Activated B cell treated with CpG ODN at 0.5 μM for 24 hours (primary cell): ENCODE measurements at places on chromosomes 16 and 17. TPM values are rescaled to one million over a fixed set of nuclear protein-coding genes. Genes with fewer than 3 reads are reported as not detected.
A peak's percentile ranks its signal among the peaks of the same experiment; 100 is the strongest.

DNA sequence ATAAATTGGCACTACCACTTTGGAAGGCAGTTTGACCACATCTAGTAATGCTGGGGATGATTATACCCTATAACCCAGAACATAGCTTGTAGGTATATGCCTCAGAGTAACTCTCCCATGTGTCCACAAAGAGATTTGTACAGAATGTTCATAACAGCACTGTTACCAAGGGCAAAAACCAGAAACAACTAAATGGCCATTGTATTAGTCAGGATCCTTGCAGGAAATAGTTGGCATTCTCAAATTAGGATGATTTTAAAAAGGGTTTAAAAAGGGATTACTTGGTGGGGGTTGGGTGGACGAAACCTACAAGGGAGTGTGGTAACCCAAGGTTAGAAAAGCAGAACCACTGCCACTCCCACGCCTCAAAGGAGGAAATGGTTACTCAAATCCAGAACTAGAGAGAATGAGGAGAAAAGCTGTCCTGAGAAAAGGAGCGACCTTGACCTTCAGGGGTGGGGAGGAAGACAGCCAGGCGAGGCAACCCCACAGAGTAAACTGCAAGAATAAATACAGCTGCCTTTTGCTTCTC is 2.1 kb downstream of the CPPED1 start:
- DNase-seq, result no peak

The HASPIN gene
- total RNA-seq, result 6.4 and 6.7 TPM in 2 replicates

The SLC47A1 gene
- 0.11 and 0.44 TPM in 2 replicates for total RNA-seq

GRCh38 chr17:50440838-50441829 is 15.1 kb downstream of the ACSF2 start:
- no peak for DNase-seq

The KRTAP16-1 gene
- total RNA-seq, result not detected in 2 replicates

The OTOA gene
- 0.42 and 0.60 TPM in 2 replicates for total RNA-seq

DNA sequence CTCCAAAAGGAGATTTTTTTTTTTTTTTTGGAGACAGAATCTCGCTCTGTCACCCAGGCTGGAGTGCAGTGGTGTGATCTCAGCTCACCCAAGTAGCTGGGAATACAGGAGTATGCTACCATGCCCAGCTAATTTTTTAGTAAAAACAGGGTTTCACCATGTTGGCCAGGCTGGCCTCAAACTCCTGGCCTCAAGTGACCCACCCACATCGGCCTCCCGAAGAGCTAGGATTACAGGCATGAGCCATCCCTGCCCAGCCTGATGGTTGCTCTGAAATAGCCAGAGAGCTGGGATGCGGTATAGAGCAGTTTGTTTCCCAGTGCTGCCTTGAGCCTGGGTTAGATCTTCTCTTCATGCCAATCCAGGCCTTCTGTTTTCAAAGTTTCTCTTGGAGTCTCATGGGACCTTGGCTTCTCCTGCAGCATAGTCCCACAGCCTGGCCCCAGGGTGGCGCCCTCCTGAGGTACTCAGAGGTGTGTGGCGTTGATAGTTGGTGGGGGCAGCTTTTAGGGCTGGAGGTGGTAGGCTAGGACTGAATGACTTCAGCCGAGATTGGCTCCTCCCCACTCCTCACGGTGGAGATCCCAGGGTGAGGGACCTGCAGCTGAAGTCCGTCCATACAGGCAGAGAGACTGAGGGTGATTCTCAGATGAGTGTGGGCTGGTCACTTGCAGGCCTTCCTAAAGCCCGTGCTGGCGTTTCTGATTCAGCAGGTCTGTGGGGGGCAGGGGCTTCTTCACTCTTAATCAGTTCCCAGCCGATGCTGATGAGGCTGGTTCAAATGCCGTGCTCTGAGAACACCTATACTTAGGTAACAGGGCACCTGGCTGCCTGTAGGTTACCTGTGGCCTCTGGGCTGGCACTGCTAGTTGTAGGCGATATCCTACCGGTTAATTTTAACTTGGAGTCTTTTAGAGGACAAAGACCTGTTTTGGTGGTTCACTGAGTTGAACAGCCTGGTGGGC is 52.0 kb downstream of the TNFRSF13B start:
- no peak for DNase-seq

DNA sequence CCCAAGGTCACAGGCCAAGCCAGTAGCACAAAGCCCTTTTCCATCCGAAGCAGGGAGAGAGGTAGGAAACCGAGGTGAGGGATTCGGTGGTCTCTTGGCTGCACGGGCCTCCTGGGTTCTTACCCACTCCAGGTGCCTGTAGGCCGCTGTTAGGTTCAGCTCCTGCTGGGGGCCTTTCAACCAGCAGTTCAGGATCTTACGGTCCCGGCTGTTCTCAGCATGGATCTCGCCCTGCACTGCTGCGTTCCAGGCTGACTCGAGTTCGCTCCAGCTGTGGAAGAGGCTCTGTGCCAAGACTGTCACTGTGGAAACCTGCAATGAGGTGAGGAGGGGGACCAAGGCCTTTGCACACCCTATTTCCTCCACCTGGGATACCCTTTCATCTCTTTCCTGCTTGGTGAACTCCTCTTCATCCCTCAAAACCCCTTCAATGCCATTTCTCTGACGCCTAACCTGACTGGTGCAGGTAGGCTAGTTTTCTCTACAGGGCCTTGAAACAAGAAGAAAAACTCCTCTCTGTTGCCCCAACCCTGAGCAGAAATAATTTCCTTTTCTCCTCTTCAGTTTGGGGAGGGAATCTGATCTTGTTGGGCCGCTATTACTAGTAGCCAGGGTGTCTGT is 103.6 kb downstream of the RMI2 start:
- DNase-seq, result no peak

DNA sequence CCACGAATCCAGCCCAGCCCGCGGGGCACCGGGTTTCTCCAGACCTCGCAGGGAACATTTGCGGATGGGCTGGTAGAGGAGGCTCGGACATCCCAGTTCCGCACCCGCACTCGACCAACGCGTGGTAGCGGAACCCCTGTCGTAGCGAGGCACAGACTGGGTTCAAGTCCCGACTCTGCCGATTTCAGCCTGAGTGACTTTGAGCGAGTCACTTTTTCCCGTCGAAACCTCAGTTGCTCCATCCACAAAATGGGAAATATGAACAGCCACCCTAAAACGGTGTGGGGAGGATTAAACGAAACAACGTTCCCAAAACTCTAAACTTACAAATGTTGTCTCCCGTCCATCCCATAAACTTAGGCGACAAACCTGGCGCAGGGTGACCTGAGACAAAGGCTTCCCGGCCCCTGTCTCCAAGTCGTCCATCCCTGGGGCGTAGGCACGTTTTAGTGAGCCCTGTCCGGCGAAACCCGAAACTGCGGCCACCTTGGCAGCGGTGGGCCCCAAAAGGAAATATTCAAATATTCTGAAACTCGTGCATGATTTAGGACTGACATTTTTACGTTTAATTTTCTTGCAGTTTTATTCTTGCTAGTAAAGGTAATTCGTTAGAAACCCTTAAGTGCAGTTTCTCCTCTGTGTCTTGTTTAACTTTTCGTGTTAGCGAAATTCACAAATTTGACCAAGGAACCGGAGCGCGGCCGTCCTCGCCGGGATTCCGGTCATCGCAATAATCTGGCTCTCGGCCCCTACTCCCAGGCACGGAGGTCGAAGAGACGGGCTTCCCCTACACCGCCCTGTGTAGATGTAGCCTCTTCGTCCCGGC is 1.9 kb upstream of the MLLT6 start:
- DNase-seq, result peak; percentile 31

GRCh38 chr16:14338236-14338635 is 267.1 kb downstream of the MRTFB start:
- no peak for DNase-seq

The EFNB3 gene
- not detected in 2 replicates for total RNA-seq

The KRTAP4-3 gene
- not detected in 2 replicates for total RNA-seq

GRCh38 chr16:88744577-88745521 is 38.5 kb downstream of the CTU2 start:
- no peak for DNase-seq

DNA sequence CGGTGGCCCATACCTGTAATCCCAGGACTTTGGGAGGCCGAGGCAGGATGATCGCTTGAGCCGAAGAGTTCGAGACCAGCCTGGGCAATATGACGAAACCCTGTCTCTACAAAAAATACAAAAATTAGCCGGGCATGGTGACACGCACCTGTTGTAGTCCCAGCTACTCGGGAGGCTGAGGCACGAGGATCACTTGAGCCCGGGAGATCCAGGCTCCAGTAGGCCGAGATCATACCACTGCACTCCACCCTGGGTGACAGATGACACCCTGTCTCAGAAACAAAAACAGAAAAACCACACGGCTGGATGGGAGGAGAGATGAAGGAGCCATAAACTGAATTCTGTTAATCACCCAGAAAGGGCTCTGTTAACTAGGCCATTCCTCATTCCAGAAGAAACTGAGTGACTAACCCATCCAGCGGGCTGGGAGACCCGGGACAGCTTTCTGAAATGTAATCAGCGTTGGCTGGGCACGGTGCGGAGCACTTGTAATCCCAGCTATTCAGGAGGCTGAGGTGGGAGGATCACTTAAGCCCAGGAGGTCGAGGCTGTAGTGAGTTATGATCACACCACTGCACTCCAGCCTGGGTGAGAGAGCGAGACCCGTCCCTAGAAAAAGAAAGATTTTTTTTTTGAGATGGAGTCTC is 641 bp upstream of the NT5C3B start:
- DNase-seq, result no peak

The CDH13 gene
- total RNA-seq, result not detected in 2 replicates

The SLC22A31 gene
- total RNA-seq, result not detected in 2 replicates

- DNase-seq, result no peak
Measured at GRCh38 chr17:1580979-1581676, 18.5 kb upstream of the PITPNA start.

The TBC1D3C gene
- 4.6 and 8.5 TPM in 2 replicates for total RNA-seq

DNA sequence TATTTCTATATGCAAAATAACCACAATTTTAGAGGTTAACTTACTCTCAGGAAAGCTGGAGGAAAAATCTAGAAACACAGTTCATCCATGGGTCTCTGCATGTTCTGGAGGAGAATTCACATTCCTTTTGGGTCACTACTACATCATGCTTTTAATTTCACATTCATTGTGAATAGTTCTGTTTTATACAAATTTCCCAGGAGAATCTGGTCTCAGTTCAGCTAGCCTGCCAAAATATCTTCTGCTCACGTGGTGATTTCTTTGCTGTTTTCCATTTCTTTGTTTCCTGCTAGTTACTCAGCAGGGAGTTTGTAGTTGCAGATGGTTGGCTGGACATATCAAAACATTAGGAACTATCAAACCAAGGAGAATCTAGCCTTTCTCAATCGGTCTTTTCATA is at the start of gene ABCA9:
TSS of gene ABCA9 (minus strand) at position 106 of the 400 bp plus-strand sequence. CDS start 9,801 bp downstream, outside the sequence.
- no peak for DNase-seq

DNA sequence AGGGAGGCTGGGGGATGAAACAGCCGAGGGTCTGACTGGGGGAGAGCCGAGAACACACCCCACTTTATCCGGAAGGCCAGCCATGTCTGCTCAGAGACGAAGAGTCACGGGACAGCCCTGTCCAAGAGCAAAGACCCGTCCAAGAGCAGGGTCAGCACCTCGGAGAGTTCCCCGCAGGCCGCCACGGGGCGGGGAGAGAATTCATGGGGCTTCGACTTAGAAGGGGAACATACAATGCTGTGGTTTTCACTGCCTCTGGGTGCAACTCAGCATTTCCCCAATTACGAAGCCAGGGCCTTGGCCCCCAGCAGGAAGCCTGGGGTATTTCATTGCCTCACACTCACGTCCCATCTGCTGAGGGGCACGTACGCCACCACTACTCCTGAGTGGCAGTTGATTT is 59.3 kb downstream of the JPH3 start:
- no peak for DNase-seq

GRCh38 chr17:9109933-9110332 is 88.6 kb downstream of the NTN1 start:
- no peak for DNase-seq

The VTN gene
- 0.18 TPM in 1 of 2 replicates, not detected in the other for total RNA-seq

GRCh38 chr17:48062273-48062672 is 14.1 kb downstream of the NFE2L1 start:
- no peak for DNase-seq

GRCh38 chr16:65884018-65884417 is 482.5 kb upstream of the CDH5 start:
- no peak for DNase-seq

DNA sequence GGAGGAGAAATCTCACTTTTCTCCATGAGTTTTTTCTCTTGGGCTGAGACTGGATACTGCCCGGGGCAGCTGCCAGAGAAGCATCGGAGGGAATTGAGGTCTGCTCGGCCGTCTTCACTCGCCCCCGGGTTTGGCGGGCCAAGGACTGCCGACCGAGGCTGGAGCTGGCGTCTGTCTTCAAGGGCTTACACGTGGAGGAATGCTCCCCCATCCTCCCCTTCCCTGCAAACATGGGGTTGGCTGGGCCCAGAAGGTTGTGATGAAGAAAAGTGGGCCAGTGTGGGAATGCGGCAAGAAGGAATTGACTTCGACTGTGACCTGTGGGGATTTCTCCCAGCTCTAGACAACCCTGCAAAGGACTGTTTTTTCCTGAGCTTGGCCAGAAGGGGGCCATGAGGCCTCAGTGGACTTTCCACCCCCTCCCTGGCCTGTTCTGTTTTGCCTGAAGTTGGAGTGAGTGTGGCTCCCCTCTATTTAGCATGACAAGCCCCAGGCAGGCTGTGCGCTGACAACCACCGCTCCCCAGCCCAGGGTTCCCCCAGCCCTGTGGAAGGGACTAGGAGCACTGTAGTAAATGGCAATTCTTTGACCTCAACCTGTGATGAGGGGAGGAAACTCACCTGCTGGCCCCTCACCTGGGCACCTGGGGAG is 19.1 kb downstream of the NGFR start:
- no peak for DNase-seq

- DNase-seq, result no peak
Measured at GRCh38 chr17:44522883-44523671, 19.9 kb upstream of the GPATCH8 start.

DNA sequence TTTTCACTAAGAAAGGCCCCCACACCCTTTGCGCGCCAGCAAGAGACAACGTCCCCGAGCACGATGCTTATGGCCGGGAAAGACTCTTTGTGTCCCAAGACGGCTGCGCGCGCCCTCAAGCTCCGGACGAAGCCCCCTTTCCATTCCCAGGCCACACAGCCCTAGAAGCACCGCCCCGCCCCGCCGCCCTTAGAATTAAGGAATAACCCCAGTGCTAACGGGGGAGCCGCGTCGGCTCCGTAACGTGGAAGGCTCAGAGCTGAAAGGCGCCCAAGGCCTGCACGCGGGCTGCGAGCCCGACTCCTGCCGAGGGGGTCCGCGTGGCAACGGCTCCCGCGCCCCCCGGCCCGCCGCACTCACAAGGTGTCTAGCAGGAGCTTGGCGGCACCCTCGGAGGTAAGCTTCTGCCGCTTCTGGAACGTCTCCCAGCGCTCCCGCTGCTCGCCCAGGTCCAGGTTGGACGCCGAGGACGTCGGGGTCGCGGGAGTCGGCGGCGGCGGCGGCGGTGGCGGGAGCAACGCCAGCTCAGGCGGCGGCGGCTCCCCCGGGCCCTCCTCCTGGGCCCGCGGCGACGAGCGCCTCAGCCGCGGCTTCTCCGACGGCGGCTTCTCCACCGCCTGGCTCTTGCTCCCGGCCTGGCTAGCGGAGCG is 477 bp downstream of the CENPV start:
- DNase-seq, result no peak

DNA sequence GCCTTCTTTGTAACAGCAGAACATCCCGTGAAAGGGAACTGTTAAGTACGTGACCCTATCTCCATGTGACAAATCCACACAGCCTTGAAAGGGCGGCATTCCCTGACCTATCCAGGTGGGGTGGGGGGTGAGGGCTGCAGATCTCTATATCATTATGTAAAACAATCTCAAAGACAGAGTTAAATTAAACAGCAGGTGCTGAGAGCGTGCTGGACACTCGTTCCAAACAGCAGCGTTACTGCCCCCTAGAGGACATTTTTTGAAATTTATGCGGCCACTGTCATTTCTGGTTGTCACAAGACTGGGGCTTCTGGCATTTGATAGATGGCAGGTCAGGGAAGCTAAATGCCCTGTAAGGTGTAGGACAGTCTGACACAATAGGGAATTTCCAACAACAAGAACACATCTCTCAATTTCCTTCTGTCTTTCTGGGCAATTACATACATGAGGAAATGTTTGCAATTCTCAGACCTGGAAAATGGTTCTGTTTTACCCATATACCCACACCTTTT is 6.7 kb upstream of the SLC25A39 start:
- DNase-seq, result no peak
